Stimulated activated CD8-positive, alpha-beta memory T cell treated with anti-CD3 and anti-CD28 coated beads, Interleukin-4, amount 100 ng/mL, for 24 hours (primary cell): ENCODE measurements at places on chromosomes 5 and 9.

GRCh38 chr5:145804701-145805100, 30.4 kb downstream of the PRELID2 start:
- DNase-seq = no peak

GRCh38 chr5:146799231-146799630, 79.3 kb downstream of the PPP2R2B start:
- DNase-seq = no peak

DNA sequence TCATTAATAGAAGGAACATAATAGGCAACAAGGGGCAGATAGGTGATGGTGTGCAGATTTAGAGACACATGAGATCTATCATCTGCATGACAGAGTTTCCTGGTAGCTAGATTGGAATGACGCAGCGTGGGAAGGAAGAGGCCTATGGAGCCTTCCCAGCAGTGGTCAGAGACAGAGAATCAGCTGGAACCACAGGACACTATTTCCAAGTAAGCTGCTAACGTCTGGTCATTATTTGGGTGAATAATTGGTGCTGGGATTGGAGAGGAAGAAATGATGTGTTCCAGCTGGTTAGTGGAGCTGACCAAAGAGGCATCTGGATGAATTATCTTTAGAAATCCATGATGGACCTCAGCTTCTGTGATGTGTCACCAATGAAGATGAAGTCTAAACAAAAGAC, 91.2 kb upstream of the PRR16 start:
- DNase-seq = no peak

- no peak for DNase-seq
Measured at GRCh38 chr5:10125116-10125515, 124.6 kb downstream of the ATPSCKMT start.

DNA sequence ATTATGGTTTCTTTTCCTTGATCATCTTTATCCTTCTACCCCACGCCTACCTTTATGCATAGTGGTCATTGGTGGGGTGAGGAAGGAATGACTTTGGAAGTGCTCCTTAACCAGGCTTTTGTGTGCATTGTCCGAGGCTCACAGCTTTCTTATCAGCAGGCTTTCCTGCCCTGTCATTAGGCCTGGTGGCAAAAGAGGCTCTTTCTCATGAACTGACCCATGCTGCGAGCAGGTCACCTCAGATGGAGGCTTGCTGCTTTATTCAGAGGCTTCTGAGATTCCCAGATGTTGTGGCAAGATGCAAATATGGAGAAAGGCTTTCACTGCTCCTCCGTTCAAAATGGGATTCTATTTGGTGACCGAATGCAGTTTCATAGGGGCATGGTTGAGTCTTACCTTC, 57.4 kb upstream of the DMRTA1 start:
- no peak for DNase-seq

GRCh38 chr5:157535042-157535865, 40.3 kb downstream of the ADAM19 start:
- DNase-seq = no peak

DNA sequence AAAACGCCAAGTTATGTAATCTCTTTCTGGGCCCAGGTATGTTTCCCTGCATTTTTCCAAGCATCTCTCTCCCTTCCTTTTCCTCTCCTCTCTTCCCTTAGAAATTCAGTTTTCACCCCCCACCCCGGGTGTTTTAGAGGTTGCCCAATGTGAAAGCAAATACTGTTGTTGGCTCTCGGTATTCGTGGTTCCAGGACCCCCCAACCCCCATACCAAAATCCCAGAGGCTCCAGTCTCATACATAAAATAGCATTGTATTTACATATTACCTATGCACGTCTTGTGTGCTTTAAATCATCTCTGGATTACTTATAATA, 48.8 kb downstream of the ACER2 start:
- DNase-seq = no peak

DNA sequence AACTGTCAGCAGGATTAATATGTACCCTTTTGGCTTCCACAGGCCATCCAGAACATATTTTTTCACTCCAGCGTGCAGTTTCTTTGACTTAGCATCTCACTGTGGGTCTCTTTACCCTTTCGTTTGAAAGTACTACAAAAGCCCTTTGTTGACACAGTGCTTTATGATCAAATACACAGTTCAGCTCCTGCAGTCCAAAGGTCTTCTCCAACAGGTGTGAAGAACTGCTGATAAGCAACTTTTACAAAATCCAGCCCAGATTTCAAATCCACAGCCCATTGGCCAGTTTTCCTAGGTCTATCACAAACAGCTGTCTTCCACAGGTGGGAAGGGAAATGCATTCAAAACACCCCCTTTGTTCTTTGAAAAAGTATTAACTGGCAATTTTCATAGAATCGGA, 54.8 kb downstream of the MYO10 start:
- DNase-seq = no peak

DNA sequence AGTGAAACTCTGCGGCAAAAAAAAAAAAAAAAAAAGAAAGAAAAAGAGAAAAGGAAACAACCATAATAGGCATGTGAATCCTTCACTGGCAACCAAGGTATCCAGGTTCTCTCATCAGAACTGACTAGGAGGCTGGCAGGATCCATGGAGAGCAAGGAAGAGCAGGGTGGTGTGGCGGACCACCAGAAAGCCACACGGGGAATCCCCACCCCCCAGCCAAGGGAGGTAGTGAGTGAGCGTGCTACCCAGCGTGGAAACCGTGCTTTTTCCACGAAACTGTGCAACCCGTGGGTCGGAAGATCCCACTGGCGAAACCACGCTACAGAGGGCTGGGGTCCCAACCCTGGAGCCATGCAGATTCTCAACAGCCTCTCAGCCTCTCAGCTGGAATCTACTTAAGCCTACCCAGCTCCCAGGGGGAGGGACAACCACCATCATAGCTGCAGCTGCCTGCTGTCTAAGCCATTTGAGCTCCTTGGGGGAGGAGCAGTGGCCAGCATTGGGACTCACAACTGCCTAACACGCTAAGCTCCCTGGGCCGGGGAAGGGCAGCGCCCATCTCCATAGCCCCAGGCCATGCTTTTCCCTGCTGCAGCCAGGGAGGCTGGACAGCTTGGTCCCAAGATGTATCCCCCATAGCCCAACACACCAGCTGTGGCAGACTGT, 91.6 kb downstream of the PRELID2 start:
- no peak for DNase-seq

- DNase-seq = no peak
Measured at GRCh38 chr5:74625742-74626241, 14.7 kb downstream of the ENC1 start.

- no peak for DNase-seq
Measured at GRCh38 chr5:157930710-157931109, 71.8 kb upstream of the CLINT1 start.

GRCh38 chr9:93326056-93326455, 125.4 kb upstream of the FAM120A start:
- no peak for DNase-seq

DNA sequence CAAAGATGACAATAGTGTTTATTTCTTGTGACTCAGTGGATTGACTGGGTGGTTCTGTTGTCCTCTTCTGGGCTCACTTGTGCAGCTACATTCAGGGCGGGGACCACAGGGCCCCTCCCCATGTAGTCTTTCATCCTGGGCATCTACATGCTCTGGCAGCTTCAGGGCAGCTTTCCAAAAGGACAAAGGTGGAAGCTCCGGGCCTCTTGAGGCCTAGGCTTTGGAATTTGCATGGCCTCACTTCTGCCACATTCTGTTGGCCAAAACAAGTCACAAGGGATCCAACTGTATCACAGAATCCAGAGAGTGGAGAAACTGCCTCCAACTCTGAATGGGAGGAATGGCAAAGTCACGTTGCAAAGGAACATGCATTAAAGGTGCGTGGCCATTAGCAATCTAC, 64.3 kb downstream of the ARHGAP26 start:
- DNase-seq = no peak

GRCh38 chr9:69809304-69809863, 11.2 kb upstream of the CFAP95 start:
- DNase-seq = no peak

DNA sequence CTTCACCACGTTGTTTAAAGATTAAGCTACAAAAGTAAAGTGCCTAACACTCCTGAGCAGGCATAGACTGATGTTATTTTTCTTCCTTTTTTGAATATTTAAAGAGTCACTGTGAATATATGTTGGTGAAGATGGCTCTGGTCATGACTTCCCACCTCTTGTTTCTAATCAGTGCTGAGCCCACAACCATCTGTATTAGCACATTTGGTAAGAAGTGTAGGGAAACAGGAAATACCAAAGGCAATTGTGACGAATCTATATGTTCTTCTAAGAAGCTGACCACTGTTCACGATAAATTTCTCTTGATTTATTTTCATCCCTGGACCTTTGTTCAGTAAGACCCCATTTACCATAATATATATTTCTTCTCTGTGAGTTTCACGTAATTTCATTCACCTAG, 108.3 kb upstream of the PCA3 start:
- no peak for DNase-seq

DNA sequence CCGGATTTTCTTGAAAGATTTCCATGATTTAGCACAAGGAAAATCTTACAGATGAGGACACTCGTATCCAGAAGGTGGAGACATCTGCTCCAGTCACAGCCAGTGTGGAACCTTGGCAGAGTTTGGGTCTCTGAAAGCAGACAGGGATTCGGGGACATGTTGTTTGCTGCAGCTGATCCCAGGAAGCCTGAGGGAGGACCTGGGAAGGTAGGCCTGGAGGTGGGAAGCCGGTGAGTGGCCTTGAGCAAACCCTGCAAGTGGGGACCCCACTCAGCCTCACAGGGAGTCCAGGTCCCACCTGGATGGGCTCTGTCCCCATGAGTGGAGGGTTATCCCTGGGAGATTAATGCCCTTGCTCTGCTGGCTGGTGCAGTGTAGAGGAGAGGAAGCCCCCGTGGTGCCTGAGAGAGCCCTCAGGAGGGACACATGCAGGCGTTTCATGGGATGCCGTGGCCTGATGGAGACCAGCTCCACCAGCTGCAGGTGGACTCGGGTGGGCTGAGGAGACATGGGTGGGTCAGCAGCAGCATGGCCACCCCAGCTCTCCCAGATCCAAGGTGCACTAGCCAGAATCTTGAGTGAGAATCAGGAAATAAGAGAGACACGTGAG, 7.8 kb downstream of the MRPS2 start:
- DNase-seq = no peak

DNA sequence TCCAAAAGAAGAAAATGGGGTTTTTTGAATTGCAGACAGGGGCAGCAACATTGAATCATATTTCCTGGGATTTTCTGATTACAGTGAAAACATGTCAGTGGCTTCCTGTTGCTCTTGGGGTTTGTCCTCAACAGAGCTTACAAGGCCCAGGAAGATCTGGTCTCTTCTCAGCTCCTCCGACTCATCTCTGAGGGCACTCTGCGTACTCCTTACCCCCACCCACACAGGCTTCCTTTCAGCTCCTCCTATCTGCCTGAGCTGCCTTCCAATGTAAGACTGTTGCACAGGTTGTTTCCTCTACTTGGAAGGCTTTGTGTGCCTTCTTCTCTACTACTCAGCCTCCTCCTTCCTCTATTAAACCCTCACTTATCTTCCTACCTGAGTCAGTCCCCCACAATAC, 245.1 kb upstream of the MEF2C start:
- DNase-seq = no peak

GRCh38 chr5:142384014-142384413, 59.2 kb upstream of the SPRY4 start:
- DNase-seq = no peak

- no peak for DNase-seq
Measured at GRCh38 chr5:146794326-146795029, 84.1 kb downstream of the PPP2R2B start.

- peak; percentile 51 for DNase-seq
Measured at GRCh38 chr5:126422994-126423788, at the start of gene GRAMD2B. Gene GRAMD2B, plus strand, starts transcription at chr5:126423409. Its CDS starts 198 bp downstream, at chr5:126423607.

- DNase-seq = no peak
Measured at GRCh38 chr5:59768152-59769040, 125.1 kb downstream of the PDE4D start.

DNA sequence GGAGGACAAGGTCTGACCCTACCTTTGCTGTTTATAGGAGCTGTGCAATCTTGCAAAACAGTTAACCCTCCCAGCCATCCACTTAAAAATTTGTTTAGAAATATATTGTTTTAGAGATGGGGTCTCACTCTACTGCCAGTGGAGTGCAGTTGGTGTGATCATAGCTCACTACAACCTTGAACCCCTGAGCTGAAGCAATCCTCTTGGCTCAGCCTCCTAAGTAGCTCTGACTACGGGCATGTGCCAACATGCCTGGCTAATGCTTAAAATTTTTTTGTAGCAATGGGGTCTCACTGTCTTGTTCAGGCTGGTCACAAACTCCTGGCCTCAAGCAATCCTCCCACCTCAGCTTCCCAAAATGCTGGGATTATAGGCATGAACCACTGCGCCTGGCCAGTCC, 120.2 kb upstream of the PJA2 start:
- DNase-seq = no peak

GRCh38 chr9:131302244-131303075, 12.9 kb downstream of the PLPP7 start:
- DNase-seq = no peak

DNA sequence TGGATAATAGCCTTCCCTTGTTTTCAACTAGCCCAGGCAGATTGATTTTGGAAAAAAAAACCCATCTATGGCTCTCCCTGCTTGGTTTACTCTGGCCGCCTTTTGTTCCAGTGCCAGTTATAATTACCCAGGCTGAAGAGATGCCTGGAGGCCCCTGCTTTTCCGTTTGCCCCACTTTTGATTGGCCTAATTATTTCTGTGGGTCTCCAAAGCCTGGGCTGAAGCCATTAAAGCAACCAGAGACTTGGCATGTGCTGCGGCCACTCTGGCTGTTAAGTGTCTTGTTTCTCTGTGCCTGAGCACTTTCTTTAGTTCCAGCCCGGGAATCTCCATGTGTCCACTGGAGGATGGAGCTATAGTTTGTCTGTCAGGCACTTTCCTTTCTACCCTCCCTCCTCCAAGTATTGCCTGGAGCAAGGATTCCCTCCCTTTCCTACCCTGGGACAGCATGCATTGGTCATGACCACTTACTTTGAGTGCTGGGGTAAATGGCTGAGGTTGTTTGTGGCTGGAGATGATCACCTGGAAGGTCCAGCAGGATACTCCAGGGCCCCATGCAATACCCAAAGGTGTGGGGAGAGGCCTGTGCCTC, 105.1 kb upstream of the CTSL start:
- DNase-seq = no peak

- no peak for DNase-seq
Measured at GRCh38 chr5:122757285-122757684, 17.6 kb upstream of the SNX2 start.

DNA sequence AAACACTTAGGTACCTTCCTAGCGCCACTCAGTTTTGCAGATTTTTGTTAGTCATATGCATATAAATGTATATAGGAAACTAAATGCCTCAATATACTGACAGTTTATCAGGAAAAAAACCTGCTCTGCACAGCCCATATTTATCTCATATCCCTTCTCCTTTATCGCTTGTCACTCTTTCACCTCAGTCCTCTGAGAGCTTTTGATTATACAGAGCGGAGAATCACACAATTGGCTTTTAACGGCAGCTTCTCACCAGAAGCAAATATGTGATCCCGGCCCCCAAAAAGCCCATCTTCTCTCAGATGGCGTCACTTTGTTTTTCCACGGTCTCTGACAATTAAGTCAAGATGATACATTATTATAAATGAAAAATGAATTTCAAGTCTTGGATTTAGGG, 362.6 kb downstream of the DNAH5 start:
- DNase-seq = no peak
